ENCODE measurements at places on chromosomes 5 and 9.

GRCh38 chr9:17578577-17578910, 322 bp upstream of the SH3GL2 start:
- no peak for DNase-seq

DNA sequence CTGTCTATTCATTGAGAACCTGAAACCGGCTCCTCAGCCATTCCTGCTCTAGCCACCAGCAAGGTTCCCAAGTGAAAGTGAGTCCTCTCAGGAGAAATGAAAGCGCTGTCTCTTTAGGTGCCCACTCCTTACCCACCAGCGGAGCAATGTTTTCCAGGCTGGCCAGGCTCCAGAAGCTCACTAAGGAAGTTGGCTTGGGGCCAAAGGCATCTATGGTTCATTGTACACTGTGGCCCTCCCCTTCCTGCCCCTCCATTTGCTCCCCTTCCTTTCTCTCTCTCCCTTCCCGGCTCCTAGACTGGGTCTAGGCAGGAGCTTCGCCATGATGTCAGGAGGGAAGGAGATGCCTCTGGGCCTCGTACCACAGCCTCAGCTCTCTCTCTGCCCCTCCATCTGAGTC, 1.1 kb upstream of the GABRP start:
- DNase-seq: no peak

GRCh38 chr9:128636024-128636390, 20.6 kb downstream of the DYNC2I2 start:
- no peak for DNase-seq

DNA sequence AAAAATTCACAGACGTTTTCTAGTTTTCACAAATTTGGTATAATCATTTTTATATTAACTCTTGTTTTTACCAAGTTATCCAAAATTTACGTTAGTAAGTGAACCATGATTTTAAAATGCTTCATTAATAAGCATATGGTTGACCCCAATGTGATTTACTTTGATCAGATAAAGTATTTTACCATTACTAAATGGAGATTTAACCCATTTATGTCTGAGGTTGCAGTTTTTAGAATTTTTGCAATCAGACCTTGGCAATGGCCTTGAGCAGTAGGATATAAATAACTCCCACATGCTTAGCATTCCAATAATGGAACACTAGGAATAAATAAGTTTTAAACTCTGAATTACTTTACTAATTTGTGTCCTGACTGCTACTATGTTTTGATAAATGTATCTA, 84.6 kb downstream of the NDUFS4 start:
- no peak for DNase-seq

- DNase-seq: peak; percentile 74
Measured at GRCh38 chr5:157710882-157711281, 20.3 kb upstream of the THG1L start.

All from choroid plexus epithelial cell (primary cell).